ENCODE measurements at places on chromosomes 16 and 17.
A peak's percentile ranks its signal among the peaks of the same experiment; 100 is the strongest.

- no peak for DNase-seq
Measured at GRCh38 chr16:20853143-20853542, 46.8 kb downstream of the REXO5 start.

GRCh38 chr17:66491213-66491612, 188.8 kb downstream of the PRKCA start:
- no peak for DNase-seq

- DNase-seq, result no peak
Measured at GRCh38 chr17:79073706-79074088, 927 bp upstream of the ENGASE start.

GRCh38 chr17:50662632-50663225, 28.0 kb downstream of the ABCC3 start:
- DNase-seq, result no peak

- no peak for DNase-seq
Measured at GRCh38 chr17:71071837-71072236, 902.5 kb downstream of the KCNJ2 start.

DNA sequence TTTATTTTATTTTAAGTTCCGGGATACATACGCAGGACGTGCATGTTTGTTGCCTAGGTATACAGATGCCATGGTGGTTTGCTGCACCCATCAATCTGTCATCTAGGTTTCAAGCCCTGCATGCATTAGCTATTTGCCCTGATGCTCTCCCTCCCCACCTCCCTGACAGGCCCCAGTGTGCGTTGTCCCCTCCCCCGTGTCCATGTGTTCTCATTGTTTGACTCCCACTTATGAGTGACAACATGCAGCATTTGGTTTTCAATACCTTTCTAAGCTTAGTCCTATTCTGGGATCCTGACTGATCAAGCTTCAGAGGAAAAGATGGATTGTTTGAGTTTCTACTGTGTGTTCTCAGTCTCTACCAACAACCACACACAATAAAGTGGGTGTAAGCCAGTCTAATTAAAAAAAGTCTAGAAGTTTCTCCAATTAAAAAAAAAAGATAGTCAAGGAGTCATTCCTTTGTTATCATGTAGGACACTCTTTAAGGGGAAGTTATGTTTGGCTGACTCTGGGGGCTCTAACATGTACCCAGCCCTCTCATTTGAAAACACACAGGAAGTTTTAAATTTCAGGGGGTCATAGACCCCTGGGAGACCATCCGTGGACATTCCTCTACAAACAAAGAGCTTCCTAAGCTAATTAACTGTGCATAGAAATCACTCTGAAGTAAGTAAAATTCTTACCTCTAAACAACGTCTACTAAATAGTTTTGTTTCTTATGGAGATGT, 66.3 kb upstream of the ADAMTS18 start:
- DNase-seq, result no peak

- DNase-seq, result no peak
Measured at GRCh38 chr17:10229181-10229580, 30.8 kb upstream of the GAS7 start.

DNA sequence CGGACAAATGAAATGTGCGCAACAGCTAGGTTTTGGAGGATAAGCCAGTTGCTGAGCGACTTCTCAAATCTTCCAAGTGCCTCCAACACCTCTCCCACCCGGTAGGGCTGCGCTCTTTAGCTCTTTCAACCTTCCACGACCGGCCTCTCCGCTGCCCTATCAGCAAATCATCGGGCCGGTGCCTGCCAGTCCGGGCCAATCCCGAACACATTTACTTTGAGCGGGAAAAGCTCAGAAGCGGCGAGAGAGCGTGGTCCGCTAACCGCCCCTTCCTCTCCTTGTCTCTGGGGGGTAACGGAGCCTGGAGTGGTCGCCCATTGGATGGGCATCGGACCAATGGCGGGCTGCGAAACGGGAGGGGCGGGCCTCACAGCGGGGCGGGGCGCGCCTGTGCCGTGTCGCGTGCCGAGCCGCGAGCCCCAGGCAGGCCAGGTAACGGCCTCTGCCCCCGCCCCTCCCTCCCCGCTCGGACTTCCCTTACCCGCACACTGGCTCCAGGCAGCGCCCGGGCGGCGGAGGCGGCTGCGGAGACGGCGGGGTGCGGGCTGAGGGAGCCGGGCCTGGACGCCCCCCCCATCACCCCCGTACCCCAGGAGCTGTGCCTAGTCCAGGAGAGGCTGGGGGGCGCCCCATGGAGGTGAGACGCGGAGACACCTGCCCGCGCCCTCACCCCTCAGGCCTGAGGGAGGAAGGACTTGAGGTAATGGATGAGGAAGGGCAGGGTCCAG, at the start of gene MEIOC:
Gene MEIOC, plus strand, starts transcription at position 486 of the 728 bp plus-strand sequence. Its CDS starts 146 bp downstream, at position 632.
- peak; percentile 34 for DNase-seq

- no peak for DNase-seq
Measured at GRCh38 chr17:43829738-43830137, 3.2 kb downstream of the MPP3 start.

- DNase-seq, result no peak
Measured at GRCh38 chr17:413706-414380, 61.2 kb upstream of the RPH3AL start.
